Stimulated activated CD4-positive, alpha-beta T cell treated with anti-CD3 and anti-CD28 coated beads, Interleukin-12 subunit alpha, Interleukin-12 subunit beta, amount 100 ng/mL, for 4 hours (primary cell): ENCODE measurements at places on chromosomes 2 and 18.

- DNase-seq = no peak
Measured at GRCh38 chr2:236782938-236783337, 213.3 kb downstream of the ACKR3 start.

DNA sequence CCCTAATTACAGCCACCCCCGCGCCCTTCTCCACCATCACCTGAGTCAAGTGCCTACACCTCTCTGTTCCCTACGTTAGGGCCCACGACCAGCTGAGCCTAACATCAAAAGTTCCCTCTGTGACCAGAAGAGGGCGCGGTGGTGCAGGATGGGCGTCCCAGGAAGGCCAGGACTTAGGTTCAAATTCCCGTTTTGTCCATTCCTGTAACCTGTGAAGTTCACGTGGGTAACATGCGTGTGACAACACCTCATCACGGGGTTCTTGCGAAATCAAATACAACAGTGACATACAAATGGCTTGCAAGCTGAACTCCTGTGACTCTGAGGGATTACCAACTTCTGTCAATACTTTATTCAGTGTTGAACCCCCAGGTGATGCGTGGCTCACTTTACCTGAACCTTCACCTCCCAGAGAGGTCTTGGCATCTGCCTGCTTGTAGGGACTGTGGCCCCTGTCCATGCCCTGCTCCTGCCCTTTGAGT lies 207.9 kb downstream of the ARL4C start:
- DNase-seq = peak; percentile 59

GRCh38 chr18:70377317-70377799 lies 88.5 kb downstream of the SOCS6 start:
- DNase-seq = no peak

DNA sequence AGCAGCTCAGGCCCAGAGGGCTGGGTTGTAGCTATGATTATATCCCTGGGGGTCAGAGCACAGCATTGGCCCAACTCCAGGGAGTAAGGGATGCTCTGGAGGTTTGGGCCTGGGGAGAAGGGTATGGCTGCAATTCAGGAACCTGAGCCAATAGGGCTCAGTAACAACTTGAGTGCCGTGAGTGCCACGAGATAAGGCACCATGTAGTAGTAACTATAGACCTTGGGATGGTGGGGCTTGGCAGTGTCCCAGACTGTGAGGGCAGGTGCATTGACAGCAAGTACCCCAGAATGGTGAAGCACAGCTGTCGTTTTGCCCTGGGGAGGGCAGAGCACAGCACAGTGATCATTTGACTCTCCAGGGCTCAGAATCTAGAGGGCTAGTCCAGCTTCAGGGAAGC lies 45.1 kb upstream of the ZNF396 start:
- no peak for DNase-seq

GRCh38 chr2:10740226-10740625 lies 18.8 kb downstream of the ATP6V1C2 start:
- DNase-seq = no peak

- no peak for DNase-seq
Measured at GRCh38 chr2:171882089-171882769, 11.8 kb downstream of the SLC25A12 start.

DNA sequence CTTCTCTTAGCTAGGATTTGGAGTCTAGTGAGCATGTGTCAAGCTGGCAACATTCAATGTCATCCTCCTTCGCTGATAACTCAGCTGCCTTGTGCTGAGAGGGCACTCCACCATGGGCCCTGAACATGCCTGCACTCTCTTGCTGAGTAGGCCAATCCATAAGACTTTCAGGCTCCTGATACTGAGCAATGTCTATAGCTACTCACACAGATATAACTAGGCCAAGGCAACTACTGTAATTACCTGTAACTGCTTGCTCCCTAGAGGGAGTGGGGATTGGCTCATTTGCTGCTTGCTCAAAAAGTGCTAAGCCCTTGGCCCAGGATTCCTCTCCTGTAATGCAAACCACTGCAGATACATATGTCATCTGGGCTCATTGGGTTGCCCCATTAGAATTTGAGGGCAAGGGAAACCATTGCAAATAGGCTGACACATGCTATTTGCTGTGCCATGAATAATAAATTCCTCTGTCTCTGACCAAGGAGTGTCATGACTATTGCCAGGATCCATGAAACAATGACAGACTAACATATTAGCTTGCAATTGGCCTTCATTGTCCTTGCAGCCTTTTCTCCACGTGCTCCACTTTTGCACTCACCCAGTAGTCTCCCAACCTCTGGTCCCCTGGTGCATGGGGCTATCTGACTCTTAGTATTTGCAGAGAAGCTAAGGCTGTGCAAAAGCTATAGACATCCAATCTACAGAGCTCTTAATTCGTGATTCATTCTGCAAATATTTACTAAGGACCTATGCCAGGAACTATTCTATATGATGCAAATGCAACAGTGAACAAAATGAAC lies 36.9 kb upstream of the BMPR2 start:
- no peak for DNase-seq

GRCh38 chr2:225177098-225177497 lies 134.8 kb upstream of the DOCK10 start:
- DNase-seq = no peak

DNA sequence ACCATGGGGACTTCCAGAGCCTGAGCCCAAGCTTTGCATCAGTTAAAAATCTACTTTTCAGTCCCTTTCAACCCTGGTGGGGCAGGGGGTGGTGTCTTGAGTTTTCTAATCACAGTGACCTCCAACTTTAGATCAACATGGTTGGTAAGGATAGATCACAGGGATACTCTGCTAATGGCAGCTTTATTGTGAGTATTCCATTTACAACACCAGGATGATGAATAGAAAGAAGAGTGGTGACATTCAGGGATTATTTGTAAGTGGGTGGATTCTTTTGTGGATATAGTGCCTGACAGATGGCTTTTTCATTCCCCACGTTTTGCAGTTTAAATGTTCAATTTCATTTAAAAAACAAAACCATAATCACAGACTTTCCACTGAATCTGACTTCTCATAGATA lies 51.3 kb downstream of the ZNF532 start:
- no peak for DNase-seq

DNA sequence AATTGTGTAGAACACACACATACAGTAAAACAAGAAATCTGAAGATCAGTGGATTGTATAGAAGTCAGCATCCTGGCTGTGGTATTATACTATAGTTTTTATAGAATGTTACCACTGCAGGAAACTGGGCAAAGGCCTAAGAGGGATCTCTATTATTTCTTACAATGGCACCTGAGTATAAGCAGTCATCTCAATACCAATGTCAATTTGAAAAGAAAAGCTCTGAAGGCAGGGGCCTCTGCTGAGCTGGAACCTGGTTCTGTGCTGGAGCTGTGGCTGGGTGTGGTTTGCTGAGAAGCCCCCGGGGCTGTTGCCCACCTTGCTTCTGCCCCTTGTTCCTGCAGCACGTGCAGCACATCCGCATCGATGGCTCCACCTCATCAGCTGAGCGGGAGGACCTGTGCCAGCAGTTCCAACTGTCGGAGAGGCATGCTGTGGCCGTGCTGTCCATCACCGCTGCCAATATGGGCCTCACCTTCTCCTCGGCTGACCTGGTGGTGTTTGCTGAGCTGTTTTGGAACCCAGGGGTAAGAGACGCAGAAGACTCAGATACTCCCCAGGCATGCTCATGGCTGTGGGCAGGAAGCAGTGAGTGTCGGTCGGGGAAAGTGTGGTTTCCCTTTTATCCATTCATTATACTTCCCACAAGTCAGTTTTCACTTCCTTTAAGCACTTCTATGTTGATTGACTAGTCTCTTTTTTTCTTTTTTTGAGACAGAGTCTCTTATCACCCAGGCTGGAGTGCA lies 23.5 kb upstream of the RPL37A start:
- no peak for DNase-seq

DNA sequence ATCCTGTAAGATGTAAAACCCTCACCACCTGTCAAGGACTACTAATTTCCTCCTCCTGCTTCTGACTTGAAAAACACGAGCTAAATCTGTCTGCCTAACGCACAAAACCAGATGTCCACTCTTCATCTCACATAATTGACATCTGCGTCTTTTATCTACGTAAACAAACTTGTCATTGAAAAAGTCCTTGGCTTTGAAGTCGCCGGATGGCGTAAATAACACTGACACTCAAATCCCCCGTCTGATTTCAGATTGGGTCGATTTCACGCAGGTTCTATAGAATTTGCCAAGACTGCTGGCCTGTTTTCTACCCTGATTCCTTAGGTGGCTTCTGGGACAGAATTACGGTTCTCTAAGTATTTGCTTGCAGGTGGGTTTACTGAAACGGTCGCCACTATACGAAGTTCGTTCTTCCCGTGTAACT lies 539 bp upstream of the MOB4 start:
- no peak for DNase-seq

GRCh38 chr2:159807183-159808031 lies 9.4 kb upstream of the CD302 start:
- DNase-seq = no peak

GRCh38 chr18:39667905-39668304 lies 2102.3 kb upstream of the CELF4 start:
- DNase-seq = no peak

DNA sequence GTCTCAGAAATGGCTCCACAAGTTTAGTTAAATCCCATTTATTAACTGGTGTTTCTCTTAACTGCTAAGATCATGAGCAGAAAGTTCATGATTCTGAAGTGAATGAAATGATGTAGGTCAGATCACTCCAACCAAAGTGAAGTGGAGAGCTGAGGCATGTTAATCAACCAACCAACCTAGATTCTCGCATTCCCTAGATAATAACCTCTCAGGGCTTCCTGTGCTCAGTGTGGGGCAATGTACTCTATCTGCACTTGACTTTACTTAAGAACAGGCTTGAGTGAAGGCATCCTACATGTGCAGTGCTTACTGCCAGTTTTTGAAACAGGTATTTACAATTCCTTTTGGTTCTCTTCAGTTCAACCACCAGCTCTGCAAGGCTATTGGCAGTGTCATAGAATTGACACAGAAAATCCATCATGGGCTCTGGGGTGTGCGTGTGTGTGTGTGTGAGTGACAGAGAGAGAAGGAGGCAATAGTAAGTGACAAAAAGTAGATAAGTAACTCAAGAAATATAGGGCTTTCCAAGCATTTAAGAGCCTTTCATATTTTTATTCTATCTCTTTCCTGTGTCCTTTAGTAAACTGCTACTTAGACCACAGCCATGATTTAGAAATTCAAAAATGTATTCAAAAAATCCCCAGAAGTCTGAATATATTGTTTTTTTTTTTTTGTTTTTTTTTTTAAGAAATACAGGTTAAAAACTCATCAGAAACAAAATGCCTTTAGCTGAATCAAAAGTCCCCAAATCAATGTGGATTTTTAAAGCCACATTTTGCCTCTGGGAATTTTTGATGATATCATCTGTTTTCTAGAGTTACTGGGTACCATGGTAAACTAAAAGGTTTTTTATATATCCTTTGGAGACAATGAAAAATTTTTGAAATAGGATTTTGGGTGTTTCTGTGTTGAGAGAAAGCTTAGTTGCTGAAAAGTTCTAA lies 28.6 kb downstream of the DOCK10 start:
- DNase-seq = no peak

GRCh38 chr2:156687126-156687525 lies 250.9 kb downstream of the GPD2 start:
- no peak for DNase-seq

- DNase-seq = no peak
Measured at GRCh38 chr2:42558827-42559226, 9.6 kb upstream of the MTA3 start.

- no peak for DNase-seq
Measured at GRCh38 chr18:57776767-57777166, 26.3 kb downstream of the ATP8B1 start.

DNA sequence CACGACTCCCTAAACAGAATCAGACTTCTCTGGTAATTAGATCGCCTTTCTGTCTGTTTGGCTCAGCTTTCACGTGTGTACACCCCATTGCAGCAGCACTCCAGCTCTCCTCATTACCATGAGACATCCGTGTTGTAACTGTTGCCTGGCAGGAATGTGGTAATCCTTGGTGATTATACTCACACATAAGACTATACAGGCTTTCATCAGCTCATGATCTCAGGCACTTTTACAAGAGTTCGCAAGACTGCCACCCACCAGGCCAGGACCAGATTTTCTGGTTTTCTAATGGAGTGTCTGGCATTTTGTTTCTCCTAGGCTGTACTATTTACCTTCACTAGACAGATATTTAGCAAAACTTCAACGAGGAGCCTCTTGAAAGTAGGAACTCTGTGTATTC lies 50.2 kb downstream of the ACVR1 start:
- no peak for DNase-seq

- no peak for DNase-seq
Measured at GRCh38 chr2:127475788-127476187, 50.5 kb downstream of the IWS1 start.

- DNase-seq = no peak
Measured at GRCh38 chr2:111708476-111709180, 175.4 kb downstream of the ANAPC1 start.

GRCh38 chr18:46387441-46388131 lies 269.4 kb downstream of the LOXHD1 start:
- DNase-seq = no peak

DNA sequence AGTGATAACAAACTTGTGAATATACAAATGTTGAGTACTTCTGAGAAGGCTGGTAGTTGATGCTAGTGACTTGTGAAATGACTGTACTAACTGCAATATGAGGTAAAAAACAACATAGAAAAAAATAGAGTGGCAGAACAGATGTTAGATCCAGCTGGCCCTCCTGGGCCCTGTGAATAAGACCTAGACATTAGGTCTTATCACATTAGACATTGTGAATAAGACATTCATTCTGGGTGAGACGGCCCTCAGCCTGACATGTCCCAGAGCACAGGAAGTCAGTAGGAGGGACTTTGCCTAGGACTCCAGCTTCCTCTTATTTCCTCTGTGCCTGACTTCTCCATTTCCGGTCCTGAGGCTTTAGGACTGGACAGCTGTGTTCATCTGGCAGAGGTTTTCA lies 22.9 kb downstream of the DOK1 start:
- no peak for DNase-seq

- DNase-seq = no peak
Measured at GRCh38 chr2:239302083-239302807, 98.6 kb downstream of the HDAC4 start.

DNA sequence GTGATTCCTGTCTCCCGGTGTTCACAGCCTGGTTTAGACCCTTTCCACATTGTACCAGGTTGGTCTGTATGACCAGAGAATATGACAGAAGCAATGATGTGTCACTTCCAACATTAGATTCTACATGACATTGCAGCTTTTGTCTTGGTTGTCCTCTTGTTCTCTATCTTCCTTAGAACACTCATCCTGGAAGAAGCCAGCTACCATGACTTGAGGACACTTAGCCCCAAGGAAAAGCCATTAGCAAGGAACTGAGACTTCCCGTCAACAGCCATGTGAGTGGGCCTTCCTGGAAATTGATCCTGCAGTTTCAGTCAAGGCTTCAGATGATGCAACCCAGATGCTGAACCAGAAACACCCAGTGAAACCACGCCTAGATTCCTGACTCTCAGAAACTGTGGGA lies 143.3 kb downstream of the MREG start:
- no peak for DNase-seq

DNA sequence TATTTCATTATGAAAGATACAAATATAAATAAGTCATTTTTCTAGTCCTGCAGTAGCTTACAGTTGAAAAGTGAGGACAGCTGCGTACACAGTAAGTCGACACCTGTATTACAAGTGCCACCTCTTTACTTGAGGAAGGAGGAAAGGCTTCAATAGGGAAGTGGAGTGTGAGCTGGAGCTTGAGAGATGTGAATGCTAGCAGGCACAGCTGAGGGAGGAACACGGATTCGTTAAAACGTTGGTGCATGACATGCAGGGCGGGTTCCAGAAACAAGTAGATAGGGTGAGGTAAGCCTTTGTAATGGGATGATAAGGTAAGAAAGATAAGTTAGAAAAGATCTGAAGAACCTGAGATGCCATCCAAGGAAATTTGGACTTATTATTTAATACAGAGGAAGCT lies 98.1 kb upstream of the CSRNP3 start:
- DNase-seq = no peak
